Left lung (tissue), 14 donors: ENCODE measurements at places on chromosomes 3 and 15.
A peak's percentile ranks its signal among the peaks of the same experiment; 100 is the strongest.

DNA sequence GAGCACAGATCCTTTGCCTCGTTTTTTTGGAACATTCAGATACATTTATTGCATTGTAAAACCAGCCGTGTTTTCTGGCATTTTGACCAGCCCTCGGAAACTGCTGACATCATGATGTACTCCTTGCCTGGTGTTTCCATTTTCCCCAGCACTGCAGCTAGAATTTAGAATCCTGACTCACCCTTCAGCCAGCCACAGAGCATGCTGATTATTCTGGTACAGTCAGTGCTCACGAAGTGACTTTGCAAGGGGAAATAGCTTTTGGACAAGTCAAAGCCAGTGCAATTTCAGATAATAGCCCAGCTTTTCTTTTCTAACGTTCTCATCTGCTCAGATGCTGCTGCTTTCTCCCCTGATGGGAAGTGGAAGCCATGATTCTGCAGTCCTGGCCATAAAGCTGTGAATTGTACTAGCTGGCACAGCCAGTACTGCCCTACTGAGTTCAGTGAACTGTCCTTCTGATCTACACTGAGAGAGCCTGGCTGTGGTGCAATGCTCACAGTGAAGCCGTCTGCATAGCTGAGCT, 12.1 kb upstream of the CNBP start:
- no peaks in the 10 kb centered on the region for H3K36me3 ChIP-seq
- no peaks in the 10 kb centered on the region for H3K4me1 ChIP-seq
- DNase-seq = no peak

- DNase-seq = no peak
- peak overlapping the region; percentile 52 for H3K27ac ChIP-seq
- no peaks in the 10 kb centered on the region for H3K27me3 ChIP-seq
- no peaks in the 10 kb centered on the region for H3K36me3 ChIP-seq
These were observed 385.4 kb upstream of the SEMA6D start for GRCh38 chr15:47331829-47332393.

DNA sequence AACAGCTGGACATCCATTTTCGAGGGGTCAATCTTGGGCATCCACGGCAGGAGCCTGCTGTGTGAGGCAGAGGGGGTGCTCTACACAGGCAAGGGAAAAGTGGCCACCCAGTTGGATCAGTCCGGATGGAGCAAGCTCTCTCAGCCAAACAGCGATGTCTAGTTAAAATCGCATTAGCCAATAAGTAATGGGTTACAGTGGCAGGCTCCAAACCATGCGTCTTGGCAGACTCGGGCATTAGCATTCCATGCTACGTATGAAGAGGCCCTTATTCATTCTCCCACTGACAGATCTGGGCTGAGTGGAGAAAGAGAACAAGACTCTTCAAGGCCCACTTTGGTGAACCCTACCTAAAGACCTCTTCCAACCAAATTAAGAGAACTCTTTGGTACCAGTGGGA, 49.3 kb downstream of the CCNB2 start:
- H3K36me3 ChIP-seq = no peaks in the 10 kb centered on the region
- H3K4me1 ChIP-seq = peaks cover 6% of the 10 kb centered on the region
- no peak for DNase-seq
- H3K27ac ChIP-seq = no peak overlapping the region
- H3K27me3 ChIP-seq = no peaks in the 10 kb centered on the region
- no peak overlapping the region for H3K4me3 ChIP-seq

DNA sequence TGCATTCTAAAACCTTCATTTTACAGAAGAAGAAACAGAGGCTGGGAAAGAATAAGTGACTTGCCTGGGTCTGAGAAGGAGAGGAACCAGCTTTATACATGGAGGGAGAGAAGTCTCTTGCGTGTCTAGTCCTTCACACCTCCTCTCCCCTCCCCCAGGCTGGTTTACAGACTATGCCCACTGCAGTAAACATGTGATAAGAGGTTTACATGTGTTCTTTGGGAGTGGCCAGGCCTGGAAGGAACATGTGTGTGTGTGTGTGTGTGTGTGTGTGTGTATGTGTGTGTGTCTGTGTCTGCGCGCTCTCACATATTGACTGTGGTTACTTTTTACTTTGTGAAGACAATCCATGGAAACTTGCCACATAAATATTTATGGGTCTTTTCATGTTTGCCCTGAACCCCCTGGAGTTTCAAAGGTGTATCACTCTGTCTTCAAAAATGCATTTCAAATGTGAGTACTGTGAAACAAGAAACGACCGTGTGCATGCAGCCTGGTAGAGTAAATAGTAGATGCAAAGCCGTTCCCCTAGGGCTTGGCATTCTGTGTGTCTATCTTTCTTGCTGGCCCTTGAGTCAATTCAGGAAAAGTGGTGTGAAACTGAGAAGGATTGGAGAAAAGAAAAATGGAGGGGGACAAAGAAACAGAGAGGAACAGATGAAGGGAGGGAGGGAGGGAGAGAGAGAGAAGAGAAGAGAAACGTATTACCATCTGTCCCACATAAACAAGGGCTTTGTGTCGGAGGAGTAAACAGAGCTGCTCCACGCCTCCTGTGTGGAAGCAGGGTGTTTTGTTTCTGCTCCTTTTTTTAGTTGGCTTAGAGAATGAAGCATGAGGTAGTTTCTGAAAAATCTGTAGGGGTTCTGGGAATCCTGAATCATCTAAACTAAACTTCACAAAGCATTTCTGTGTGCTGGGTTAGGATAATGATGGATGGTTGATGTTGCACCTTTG, 51.7 kb downstream of the CLDN11 start:
- H3K27ac ChIP-seq = peak overlapping the region; percentile 19
- no peak overlapping the region for H3K4me3 ChIP-seq
- H3K36me3 ChIP-seq = no peaks in the 10 kb centered on the region
- H3K27me3 ChIP-seq = no peaks in the 10 kb centered on the region

- H3K4me1 ChIP-seq = peaks cover 50% of the 10 kb centered on the region
- H3K36me3 ChIP-seq = no peaks in the 10 kb centered on the region
- H3K27me3 ChIP-seq = no peaks in the 10 kb centered on the region
- H3K27ac ChIP-seq = peak overlapping the region; percentile 82
- DNase-seq = peak; percentile 88
These were observed 12.7 kb downstream of the ATP10A start for GRCh38 chr15:25850154-25851111.

- H3K27me3 ChIP-seq = no peaks in the 10 kb centered on the region
- peak overlapping the region; percentile 99 for H3K27ac ChIP-seq
- H3K4me1 ChIP-seq = no peaks in the 10 kb centered on the region
- peak overlapping the region; percentile 74 for H3K4me3 ChIP-seq
These were observed 878 bp downstream of the SPPL2A start for GRCh38 chr15:50764461-50765194.

GRCh38 chr3:32839714-32840085, 21.9 kb downstream of the TRIM71 start:
- H3K36me3 ChIP-seq = no peaks in the 10 kb centered on the region
- peak; percentile 63 for DNase-seq
- no peaks in the 10 kb centered on the region for H3K27me3 ChIP-seq
- H3K4me3 ChIP-seq = no peak overlapping the region
- H3K4me1 ChIP-seq = peaks cover 21% of the 10 kb centered on the region

- no peak for DNase-seq
- no peaks in the 10 kb centered on the region for H3K27me3 ChIP-seq
- no peaks in the 10 kb centered on the region for H3K36me3 ChIP-seq
- no peak overlapping the region for H3K27ac ChIP-seq
- H3K4me3 ChIP-seq = no peak overlapping the region
- H3K4me1 ChIP-seq = no peaks in the 10 kb centered on the region
These were observed 24.7 kb downstream of the CEMIP start for GRCh38 chr15:80803580-80804525.

DNA sequence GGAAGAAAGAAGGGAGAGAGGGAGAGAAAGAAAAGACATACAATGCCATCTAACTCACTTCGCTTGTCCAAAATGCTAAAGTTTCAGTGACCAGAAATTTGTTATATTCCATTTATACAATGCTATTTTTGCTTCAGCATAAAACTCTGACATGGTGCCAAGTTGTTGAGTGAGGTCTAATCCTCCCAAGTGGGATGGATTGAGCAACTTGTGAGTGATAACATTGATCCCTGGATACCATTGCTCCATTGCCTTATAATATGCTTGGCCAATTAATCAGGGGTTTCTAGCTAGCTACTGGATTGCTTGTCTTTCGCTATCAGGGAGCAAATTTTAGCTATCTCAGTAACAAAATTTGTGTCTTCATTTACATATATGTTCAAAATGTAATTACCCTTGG, 615.6 kb upstream of the DPPA4 start:
- no peak overlapping the region for H3K4me3 ChIP-seq
- no peaks in the 10 kb centered on the region for H3K27me3 ChIP-seq
- no peaks in the 10 kb centered on the region for H3K36me3 ChIP-seq
- H3K4me1 ChIP-seq = no peaks in the 10 kb centered on the region

DNA sequence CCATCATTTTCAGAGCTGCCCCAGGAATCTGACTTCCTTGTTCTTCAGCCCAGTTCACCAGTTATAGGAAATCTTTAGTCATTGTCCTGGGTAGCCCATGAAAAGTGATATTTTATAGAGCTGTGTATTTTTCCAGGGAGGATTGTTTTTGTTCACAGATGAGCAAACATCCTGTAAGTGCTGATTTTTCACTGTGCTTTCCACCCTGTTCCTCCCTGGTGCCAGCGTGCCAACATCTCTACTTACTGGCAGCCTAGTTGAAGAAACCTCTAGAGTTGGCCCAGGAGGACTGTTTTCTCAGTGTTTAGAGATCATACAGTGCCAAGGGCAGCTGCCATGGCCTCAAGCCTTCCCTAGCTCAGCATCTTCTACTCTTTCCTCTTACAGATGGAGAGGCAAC, 41.3 kb downstream of the ST6GAL1 start:
- H3K27me3 ChIP-seq = no peaks in the 10 kb centered on the region
- no peak for DNase-seq
- H3K4me1 ChIP-seq = peaks cover 33% of the 10 kb centered on the region
- no peak overlapping the region for H3K4me3 ChIP-seq

DNA sequence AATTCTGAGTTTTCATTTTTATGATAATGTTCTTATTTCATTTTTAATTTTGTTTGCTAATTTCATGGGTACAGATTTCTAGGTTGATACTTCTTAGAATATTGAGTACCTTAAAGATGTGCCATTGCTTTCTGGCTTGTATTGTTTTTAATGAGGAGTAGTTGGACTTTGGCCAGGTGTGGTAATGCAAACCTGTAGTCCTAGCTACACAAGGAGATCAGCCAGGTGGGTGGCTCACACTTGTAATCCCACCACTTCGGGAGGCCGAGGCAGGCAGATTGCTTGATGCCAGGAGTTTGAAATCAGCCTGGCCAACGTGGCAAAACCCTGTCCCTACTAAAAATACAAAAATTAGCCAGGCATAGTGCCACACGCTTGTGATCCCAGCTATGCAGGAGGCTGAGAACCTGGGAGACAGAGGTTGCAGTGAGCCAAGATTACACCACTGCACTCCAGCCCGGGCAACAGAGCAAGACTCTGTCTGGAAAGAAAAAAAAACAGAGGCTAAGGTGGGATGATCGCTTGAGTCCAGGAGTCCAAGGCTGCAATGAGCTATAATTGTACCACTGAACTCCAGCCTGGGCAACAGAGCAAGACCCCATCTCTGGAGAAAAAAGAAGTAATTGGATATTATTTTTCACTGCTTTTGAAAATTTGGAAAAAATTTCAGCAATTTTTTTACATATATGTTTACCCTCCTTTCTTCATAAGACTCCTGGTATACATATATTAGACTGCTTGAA, 198.0 kb downstream of the ALCAM start:
- no peaks in the 10 kb centered on the region for H3K27me3 ChIP-seq
- no peak overlapping the region for H3K4me3 ChIP-seq
- peaks cover 5% of the 10 kb centered on the region for H3K36me3 ChIP-seq
- H3K4me1 ChIP-seq = no peaks in the 10 kb centered on the region
- no peak overlapping the region for H3K27ac ChIP-seq
- DNase-seq = no peak

DNA sequence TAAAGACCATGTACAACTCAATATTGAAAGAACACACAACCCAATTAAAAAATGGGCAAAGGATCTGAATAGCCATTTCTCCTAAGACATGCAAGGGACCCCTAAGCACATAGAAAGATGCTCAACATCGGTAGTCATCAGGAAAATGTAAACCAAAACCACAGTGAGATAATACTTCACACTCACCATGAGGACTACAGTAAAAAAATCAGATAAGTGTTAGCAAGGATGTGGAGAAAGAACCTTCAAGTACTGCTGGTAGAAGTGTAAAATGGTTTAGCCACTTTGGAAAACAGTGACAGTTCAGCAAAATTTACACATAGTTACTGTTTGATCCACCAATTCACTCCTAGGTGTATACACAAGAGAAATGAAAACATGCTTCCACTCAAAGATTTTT, 30.1 kb upstream of the XIRP1 start:
- H3K27ac ChIP-seq = no peak overlapping the region
- H3K27me3 ChIP-seq = no peaks in the 10 kb centered on the region
- H3K36me3 ChIP-seq = no peaks in the 10 kb centered on the region
- H3K4me3 ChIP-seq = no peak overlapping the region

DNA sequence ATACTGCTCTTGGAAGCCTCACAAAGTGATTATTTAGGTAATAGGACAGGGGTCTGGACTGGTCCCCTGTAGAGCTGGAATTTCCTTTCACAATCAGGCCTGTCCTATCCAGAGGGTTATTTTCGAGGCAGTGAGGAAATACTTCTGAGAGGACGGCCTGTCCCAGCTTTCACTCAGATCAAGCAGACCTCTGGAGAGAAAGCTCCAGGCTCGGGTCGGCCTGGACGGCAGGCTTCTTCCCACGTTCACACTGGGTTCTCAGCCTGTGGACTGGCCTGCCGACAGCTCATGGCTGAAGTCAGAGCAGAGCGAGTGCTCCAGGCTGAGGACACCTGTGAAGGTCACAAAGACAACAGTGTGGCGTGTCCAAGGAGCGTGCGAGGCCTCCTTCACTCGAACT, 405.3 kb downstream of the VPS13C start:
- no peak overlapping the region for H3K4me3 ChIP-seq
- H3K36me3 ChIP-seq = no peaks in the 10 kb centered on the region
- H3K27ac ChIP-seq = no peak overlapping the region
- H3K27me3 ChIP-seq = no peaks in the 10 kb centered on the region
- no peak for DNase-seq

DNA sequence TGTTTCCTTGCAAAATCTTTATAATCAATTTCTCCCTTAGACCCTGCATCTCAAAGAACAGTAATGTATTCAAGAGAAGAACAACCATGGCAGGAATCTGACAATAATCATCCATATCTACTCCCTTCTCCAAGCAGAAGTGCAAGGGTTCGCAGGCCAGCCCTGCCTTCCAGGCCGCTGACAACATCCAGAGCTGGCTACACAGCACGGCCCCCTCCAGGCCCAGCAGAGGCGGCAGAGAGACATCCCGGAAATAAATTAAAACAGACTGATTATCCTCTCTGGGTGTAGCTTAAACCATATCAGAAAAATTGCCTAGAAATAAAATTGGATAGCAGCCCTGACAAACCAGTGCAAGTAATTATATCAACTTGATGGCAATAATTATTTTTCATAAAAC, 223.3 kb downstream of the FAM43A start:
- no peak overlapping the region for H3K27ac ChIP-seq
- no peak overlapping the region for H3K4me3 ChIP-seq
- DNase-seq = no peak
- no peaks in the 10 kb centered on the region for H3K4me1 ChIP-seq
